ENCODE measurements at places on chromosomes 6 and 20.
A peak's percentile ranks its signal among the peaks of the same experiment; 100 is the strongest.

GRCh38 chr6:40678941-40679340 lies 91.8 kb upstream of the LRFN2 start:
- DNase-seq = no peak

GRCh38 chr20:8019998-8020247 lies 362 bp upstream of the TMX4 start:
- no peak for DNase-seq

DNA sequence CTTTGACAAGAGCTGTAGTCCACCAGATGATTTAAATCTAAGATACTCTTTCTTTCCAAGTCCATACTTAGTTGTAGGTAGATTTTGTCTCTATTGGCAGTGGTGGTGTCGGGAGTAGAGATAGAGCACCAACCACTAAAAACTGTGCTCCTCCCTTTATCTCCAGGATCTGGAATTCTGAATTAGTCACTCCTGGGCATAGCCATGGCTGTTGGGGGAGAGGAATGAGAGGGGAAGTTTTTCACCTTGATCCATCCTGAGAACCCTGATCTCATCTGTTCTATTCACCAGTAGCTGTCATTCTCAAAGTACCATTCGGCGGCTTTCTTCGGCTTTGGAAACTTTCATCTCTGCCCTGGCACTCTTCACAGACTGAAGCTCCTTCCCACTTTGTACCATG lies 35.6 kb upstream of the NKX2-4 start:
- no peak for DNase-seq

DNA sequence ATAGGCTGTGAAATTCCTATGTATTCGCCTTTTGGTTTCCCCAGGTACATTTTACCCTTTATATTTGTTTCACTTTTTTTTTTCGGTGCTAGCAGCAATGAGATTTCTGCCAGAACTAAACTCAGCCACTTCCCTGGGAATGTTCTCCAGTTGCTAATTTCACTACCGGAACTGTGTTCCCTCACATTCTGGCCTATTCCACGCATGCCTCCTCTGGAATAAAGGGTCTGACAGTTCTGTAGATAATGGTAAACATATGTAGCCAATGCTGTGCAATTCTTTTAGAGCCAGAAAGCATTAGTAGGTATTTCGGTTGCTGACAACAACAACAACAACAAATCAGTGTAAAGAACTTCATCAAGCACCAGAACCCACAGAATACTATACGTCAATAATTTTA lies 96.1 kb upstream of the TBX18 start:
- no peak for DNase-seq

DNA sequence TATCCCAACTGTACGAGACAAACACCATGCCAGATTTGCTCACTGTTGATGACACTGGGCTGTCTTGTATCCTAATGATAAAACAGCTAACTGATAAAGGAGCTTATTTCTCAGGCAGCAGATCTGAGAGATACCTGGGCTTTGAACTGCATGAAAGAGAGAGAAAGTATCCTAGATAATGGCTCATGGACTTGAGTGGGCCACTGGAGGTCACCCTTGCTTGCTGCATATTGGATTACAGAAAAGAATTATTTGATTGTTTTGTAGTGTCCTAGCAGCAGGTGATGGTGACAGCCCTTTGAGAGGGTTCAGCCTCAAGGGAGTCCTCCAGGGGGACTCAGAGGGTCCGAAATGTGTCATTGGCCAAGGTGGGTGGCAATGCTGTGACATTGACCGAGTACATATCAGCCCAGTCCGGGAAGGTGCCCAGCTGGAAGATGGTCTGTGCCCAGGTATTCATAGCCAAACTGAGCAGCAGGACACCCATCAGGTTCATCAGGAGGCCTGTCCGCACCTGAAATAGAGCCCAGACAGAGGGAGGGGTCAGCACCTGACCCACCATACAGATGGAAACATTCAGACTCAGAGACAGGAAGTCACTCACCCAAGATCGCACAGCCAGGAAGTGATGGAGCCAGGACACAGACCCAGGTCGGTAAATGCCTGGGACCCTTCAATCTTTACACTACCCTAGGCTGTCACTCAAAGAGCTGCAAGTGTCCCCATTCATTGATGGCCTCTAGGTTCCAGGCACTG lies 9.4 kb upstream of the OCSTAMP start:
- DNase-seq = peak; percentile 66

DNA sequence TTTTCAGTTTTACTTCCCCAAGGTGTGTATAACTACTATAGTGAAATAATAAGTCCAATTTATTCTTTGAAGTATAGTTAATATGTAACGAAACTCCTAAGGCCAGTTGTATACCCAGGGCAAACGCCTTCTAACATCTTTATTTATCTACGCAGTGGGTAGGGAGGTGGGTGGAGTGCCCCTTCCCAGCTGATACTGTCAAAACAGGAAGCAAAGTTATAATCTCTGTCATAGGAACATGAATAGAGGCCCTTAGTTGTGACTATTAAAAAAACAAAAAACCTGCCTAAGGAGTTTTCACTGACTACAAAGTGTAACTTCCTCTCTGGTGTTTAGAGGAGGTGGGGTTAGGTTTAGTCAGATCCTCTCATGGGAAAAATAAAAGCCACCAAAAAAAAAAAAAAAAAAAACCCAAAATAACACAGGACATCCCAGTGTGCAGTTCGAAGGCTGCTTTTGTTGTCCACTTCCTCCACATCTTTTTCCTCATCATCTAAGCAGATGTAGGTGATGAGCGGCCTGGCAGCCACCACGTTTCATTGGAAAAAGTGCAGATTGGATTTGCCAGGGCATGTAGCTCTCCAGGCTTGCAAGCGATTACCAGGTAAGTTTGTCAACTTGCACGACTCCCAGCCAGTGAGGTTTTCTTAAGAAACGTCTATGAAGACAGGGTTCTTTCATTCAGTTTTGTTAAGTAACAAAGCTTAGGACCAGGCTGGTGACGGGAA lies 58.7 kb downstream of the UTRN start:
- DNase-seq = peak; percentile 98

DNA sequence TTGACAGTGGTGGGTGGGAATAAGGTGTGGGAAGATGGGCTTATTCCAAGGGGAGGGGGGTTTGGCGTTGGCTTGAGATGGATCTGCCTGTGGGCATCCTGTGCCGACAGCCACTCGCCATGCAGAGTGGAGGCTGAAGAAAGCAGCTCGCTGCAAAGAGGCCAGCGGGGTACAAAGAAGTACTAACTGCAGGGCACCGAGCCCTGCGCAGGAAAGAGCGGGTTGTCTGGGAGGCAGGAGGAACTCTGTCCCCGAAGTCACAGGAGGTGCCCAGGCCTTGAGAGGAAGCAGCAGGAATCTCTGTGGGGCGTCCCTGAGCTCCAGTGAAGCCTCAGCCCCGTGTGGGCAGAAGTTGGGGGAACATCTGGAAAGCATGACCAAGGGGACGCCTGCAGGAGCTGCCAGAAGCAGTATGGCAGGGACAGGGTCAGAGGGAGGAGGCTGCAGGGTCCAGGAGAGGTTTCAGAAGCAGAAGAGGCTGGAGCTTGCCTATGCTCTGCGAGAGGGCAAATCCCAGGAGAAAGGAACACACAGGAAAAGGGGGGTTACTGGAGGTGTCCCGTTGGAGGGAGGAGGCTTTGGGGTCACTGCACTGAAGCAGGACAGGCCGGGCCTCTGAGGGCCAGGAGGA lies 77.2 kb downstream of the THBS2 start:
- no peak for DNase-seq

GRCh38 chr20:20277894-20278335 lies 90.0 kb upstream of the INSM1 start:
- DNase-seq = no peak

DNA sequence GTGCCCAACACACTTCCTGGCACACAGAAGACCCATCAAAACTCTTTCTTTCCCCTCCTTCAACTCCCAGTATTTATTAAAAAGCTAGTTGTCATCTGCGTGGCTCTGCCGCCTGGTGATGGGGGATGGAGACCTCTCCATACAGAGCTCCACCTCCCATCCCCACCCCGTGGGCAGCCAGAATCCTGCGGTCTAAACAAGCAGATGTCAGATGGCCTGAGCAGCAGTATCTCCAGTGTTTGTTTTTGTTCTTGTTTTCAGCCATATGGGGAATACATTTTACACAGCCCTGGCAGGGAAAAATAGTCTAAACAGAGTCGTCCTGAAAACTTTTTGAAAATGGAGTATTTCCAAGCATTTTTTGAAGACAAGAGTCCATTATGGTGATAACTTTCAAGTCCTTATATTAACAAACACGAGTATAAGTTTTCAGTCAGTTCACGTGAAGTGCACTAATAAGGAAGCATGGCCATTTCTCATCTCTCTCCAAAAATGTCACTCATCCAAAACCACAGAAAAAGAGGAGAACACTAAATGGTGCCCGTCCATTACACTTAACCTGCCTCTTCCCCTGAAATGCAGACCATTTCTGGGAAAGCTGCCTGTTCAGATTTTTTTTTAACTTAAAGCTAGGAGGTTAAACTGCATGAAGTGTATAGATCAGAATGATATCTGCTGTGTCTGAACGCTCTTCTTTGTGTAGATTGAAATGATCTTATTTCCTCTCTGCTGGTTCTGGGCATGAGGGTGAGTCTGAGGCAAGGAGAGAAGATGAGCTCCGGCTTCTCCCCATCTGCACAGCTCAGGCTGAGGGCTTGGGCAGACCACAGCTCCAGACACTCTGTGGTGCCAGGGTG lies 91.0 kb downstream of the TCP11 start:
- no peak for DNase-seq

- peak; percentile 59 for DNase-seq
These were observed 8.9 kb downstream of the BPIFB1 start for GRCh38 chr20:33291830-33292355.

- DNase-seq = peak; percentile 45
These were observed 41.3 kb downstream of the RSPH3 start for GRCh38 chr6:158958504-158959386.

DNA sequence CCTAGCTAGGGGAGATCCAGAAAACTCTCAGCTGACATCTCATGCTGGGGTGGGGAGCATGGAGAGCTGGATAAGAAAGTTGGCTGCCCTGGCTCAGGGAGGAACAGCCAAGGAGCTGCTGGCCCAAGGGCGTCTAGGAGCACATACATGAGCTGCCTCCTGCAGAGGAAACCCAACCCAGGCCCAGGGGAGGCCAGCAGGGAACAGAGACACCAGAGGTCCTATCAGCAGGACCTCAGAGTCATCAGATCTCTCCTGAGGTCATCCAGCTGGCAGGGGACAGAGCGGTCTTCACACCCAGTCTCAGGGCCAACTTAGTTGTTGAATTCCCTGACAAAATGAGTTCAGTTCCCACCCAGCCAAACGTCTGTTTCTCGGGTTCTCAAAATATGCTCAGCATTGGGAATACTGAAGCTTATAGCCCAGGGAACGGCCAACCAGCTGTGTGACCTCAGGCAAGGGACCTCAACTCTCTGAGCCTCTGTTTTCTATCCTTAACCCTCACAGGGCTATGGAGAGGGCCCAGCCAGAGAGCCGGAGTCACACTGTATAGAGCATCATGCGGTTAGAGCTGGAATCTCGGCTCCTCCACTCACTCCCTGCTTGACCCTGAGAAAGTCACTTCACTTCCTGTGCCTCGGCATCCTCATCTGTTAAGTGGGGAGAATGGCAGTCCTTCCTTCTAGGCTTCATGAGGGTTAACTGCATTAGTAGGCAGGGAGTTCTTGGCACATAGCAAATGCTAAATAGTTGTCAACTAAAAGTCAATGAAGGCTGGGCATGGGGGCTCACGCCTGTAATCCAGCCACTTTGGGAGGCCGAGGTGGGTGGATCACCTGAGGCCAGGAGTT lies 13.8 kb downstream of the ADA start:
- DNase-seq = no peak

DNA sequence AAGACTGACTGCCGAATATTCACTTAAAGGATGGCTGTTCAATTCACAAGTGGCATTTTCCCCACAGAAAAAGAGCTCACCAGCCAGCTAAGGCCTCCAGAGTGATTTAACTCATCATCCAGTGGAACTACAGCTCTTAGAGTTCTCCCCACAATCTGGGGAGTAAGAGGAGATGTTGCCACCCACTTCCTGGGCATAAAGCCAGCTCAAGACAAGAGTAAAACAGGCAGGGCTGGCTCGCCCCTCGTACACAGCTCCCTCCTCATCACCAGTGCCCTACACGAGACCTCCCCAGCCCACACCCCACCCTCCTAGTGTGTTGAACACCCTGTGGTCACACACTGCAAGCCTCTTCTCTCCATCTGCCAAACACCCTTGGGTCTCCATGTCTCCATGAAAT lies 47.2 kb upstream of the IPCEF1 start:
- DNase-seq = no peak

DNA sequence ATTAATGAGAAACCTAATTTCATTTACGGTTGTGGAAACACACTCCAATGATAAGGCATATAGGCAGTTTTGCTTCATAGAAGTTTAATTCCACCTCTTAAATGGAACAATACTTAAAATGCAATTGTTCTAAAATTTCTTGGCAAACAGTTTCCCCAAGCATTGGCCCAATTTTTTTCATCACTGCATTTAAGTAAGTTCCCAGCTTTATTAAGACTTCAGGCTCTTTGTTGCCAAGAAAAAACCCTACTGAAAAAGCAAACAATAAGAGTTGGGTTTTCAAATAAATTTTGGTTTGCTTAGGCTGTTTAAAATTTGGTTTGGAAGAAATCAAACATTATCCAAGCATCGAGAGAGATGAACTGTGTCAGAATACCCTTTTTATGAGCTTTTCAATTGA lies 690.9 kb upstream of the NRSN1 start:
- no peak for DNase-seq

DNA sequence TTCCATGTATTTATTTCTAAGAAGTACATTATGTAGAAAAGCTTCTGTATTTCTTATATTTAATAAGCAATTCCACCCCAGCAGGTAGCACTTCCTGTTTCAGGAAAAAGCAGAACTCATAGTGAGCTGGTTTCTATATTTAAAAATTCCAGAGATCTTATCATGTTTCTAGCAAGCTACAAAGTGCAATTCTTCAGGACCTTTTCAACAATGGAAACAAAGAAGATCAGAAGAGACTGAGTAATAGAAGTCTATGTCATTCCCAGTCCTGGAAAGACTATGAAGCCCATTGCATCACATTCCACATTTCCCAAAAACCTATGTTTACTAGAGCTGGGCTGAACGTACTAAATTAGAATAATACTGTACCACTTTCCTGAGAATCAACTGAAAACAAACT lies 302.6 kb upstream of the NRSN1 start:
- peak; percentile 79 for DNase-seq

GRCh38 chr6:55319961-55320695 lies 7.1 kb upstream of the GFRAL start:
- no peak for DNase-seq

GRCh38 chr6:169811521-169812256 lies 60.3 kb downstream of the ERMARD start:
- no peak for DNase-seq

DNA sequence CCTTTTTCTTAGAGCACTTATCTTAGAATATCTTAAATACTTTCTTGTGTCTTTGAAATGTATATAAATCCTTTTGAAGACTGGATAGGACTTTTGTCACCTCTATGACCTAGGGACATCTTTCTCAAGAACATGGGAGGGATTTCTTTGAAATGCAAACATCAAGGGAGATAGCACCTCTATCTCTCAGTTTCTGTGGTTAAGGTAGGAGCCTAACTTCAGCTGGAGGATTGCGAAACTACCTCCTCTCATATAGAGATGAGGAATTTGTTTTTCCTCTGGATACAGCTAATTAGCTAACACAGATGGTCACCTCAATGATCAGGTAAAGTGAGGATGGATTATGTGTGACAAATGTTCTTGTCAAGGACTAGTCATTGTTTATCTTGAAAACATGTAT lies 631.3 kb upstream of the IMPG1 start:
- no peak for DNase-seq
